CD4-positive, alpha-beta T cell treated with Interleukin-2 at 100 ng/mL for 4 hours (primary cell): ENCODE measurements at places on chromosomes 2 and 18.

DNA sequence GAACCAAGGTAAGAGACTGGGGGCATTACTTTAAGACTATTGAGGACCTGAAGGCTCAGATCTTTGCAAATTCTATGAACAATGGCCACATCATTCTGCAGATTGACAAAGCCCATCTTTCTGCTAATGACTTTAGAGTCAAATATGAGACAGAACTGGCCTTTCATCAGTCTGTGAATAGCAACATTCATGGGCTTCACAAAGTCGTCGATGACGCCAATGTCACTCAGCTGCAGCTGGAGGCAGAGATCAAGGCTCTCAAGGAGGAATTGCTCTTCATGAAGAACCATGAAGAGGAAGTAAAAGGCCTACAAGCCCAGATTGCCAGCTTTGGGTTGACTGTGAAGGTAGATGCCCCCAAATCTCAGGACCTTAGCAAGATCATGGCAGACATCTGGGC is 43.8 kb upstream of the SLC4A10 start:
- DNase-seq = no peak

GRCh38 chr2:99631700-99632099 is 141.9 kb upstream of the REV1 start:
- DNase-seq = no peak

DNA sequence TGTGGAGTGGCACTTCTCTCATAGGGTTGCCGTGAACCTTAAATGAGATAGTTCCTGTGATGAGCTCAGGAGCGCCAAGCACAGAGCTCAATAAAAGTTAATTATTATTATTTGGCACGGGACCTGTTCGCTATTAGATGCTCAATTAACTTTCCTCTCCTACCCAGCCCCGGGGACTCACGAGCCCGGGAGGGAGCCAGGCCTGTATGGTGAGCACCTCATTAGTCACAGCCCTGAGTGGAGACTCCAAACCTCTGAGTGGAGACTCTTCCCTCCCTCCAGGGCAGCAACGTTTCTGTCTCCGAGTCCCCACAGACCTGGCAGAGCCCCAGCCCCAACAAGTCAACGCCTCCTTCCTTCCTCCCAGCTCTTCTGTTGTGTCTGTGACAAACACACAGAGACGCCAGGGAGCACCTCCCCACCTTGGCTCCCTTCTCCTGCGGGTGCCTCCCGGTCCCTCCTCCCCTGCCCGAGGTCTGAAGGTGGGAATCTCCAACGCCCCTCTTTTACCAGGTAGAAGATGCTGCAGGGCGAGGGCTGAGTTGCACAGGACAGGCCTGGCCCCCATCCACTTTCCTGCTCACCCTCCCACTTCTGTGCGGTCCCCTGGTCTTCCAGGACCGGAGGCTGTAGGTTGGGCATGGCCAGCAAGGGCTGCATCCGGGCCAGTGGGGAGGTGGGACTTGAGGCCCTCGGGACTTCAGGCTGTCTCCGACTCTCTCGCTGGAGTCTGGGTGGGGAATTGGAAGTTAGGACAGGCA is 52.7 kb upstream of the ODC1 start:
- no peak for DNase-seq

GRCh38 chr2:230893841-230894781 is 29.4 kb downstream of the ITM2C start:
- DNase-seq = no peak

DNA sequence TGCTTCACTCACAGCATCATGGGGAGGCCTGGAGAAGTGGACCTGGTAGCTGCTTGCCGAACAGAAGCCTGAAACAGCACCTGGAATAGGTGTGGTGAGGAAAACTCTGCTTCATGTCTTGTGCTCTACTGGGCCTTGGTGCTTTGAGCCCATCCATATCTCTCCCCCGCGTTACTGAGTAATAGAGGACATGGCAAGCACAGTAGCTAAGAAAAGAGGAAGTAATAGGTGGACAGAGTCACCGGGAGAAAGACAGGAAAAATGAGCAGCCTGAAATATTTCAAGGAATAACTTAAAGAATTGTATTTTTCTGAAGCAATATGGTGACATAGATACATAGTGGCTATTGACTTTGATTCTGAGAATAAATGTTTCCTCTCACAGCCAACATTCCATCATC is 14.0 kb upstream of the HNMT start:
- no peak for DNase-seq

- no peak for DNase-seq
Observed at GRCh38 chr2:204835786-204836185, 290.5 kb downstream of the PARD3B start.
